Progenitor cell of endocrine pancreas (in vitro differentiated cells): ENCODE measurements at places on chromosomes 16 and 17. TPM values are rescaled to one million over a fixed set of nuclear protein-coding genes. Genes with fewer than 3 reads are reported as not detected.
A peak's percentile ranks its signal among the peaks of the same experiment; 100 is the strongest.

GRCh38 chr16:1310832-1311200 is 1.4 kb downstream of the UBE2I start:
- H3K36me3 ChIP-seq, result peaks cover 3% of the 10 kb centered on the region
- H3K4me3 ChIP-seq, result peak overlapping the region; percentile 100
- H3K27me3 ChIP-seq, result no peaks in the 10 kb centered on the region
- H3K27ac ChIP-seq, result peak overlapping the region; percentile 99
- DNase-seq, result no peak
- H3K4me1 ChIP-seq, result peaks cover 19% of the 10 kb centered on the region

- H3K4me1 ChIP-seq, result peaks cover 10% of the 10 kb centered on the region
- peaks cover 3% of the 10 kb centered on the region for H3K27me3 ChIP-seq
- peak within 1 kb of the TSS; percentile 95 for H3K4me3 ChIP-seq
These were observed at the start of gene PDK2 for GRCh38 chr17:50094753-50095619. PDK2 (plus strand) TSS chr17:50095351; CDS start chr17:50095436, 85 bp downstream.

DNA sequence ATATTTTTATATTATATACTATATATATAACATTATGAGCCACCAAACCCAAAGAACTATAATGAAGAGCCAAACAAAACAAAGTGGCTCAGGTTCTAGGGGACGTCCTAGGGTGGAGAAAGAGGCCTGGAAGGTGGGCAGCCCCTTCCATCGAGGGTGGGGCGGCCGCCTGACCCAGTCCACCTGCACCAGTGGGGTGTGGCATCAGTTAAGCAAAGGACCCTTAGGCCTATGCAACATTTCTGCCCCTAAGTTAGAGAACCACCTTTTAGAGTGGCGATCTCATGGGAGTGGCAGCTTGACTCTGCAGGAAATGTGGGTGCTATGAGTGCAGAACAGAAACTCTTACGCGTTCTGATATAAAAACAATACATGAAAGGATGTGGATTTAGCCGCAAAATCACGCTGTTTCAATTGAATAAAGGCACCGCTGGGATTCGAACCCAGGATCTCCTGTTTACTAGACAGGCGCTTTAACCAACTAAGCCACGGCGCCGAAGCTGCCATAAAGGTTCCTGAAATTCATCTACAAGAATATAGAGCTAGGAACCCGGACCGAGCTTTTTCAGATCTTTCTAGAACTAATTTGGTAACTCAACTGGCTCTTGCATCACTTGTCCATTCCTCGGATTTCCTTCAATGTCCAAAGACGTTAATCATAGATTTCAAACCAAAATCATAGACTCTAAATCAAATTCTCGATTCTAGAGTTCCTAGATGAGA is 15.6 kb upstream of the AURKB start:
- peak overlapping the region; percentile 90 for H3K27ac ChIP-seq
- no peaks in the 10 kb centered on the region for H3K27me3 ChIP-seq
- peak overlapping the region; percentile 71 for H3K4me3 ChIP-seq
- H3K4me1 ChIP-seq, result peaks cover 11% of the 10 kb centered on the region
- H3K36me3 ChIP-seq, result peaks cover 19% of the 10 kb centered on the region

- H3K4me1 ChIP-seq, result peaks cover 2% of the 10 kb centered on the region
- H3K27ac ChIP-seq, result no peak overlapping the region
- no peaks in the 10 kb centered on the region for H3K27me3 ChIP-seq
- no peak overlapping the region for H3K4me3 ChIP-seq
These were observed 20.7 kb downstream of the BANP start for GRCh38 chr16:87971933-87972332.

DNA sequence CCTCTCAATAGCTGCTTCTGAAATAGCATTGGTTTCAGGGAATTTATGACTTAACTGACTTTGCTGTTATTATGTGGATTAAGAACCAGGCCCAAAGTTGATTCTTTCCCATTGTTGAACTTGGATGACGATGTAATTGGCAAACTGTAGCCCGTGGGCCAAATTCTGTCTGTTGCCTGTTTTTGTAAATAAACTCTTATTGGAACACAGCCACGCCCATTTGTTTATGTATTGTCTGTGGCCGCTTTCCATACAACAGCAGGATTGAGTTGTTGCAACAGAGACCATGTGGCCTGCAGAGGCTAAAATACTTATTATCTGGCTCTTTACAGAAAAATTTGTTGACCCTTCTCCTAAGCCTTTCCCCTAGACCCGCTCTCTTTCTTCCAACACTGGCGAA is 31.6 kb downstream of the NTN1 start:
- no peak overlapping the region for H3K27ac ChIP-seq
- peaks cover 13% of the 10 kb centered on the region for H3K4me1 ChIP-seq
- no peak overlapping the region for H3K4me3 ChIP-seq
- no peaks in the 10 kb centered on the region for H3K36me3 ChIP-seq
- no peak for DNase-seq

GRCh38 chr16:68331879-68332410 is 21.1 kb downstream of the PRMT7 start:
- DNase-seq, result no peak
- H3K4me1 ChIP-seq, result peaks cover 16% of the 10 kb centered on the region
- peaks cover 13% of the 10 kb centered on the region for H3K36me3 ChIP-seq
- no peak overlapping the region for H3K4me3 ChIP-seq

DNA sequence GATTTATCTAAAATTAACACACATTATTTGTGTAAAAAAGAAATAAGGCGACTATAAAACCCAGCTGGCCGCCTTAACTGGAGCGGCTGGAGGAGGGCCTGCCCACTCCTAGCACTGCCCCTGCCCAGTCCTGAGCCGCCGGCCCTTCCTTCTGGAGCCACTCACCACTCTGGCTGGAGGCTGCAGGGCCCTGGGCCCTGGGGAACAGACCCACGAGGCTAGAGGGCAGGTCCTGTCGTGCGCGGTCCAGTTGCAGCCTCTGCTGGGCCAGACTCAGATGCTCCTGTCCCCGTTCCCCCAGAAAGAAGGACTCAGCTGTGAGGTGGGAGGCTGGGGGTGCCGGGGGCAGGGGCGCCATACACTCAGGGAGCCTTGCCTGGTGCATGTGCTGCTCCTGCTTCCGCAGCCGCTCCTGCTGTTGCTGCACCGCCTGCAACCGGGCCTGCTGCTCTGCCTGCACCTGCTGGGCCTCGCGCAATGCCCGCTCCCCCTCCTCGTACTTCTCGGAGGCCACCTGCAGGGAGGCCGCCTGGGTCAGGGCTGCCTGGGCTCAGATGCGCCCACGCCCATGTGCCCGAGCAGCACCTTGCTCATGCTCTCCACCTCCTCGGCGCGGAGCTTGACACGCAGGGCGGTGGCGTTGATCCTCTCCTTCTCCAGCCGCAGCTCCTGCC is 9.0 kb upstream of the MRPL38 start:
- no peak for DNase-seq
- no peak overlapping the region for H3K4me3 ChIP-seq
- H3K27ac ChIP-seq, result no peak overlapping the region
- no peaks in the 10 kb centered on the region for H3K27me3 ChIP-seq
- H3K4me1 ChIP-seq, result no peaks in the 10 kb centered on the region

DNA sequence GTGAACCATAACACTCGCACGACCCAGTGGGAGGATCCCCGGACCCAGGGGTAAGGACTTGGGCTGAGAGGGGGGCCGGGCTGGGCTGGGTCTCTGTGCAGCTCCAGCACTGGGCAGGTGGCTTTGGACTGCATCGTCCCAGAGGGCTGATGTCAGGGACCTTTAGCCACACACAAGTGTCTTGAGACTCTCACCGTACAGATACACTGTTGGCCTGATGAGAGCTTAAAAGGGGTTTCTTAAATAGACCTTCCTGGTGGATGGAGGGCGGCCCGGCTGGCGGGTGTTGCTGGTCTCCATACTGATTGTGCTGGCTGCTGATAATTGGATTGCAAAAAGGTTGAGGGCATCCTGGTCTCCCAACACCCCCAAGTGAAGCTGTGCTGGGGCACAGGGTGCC is 21.7 kb upstream of the CLEC18A start:
- peaks cover 14% of the 10 kb centered on the region for H3K4me1 ChIP-seq
- H3K4me3 ChIP-seq, result no peak overlapping the region
- H3K27ac ChIP-seq, result no peak overlapping the region
- H3K36me3 ChIP-seq, result peaks cover 12% of the 10 kb centered on the region

DNA sequence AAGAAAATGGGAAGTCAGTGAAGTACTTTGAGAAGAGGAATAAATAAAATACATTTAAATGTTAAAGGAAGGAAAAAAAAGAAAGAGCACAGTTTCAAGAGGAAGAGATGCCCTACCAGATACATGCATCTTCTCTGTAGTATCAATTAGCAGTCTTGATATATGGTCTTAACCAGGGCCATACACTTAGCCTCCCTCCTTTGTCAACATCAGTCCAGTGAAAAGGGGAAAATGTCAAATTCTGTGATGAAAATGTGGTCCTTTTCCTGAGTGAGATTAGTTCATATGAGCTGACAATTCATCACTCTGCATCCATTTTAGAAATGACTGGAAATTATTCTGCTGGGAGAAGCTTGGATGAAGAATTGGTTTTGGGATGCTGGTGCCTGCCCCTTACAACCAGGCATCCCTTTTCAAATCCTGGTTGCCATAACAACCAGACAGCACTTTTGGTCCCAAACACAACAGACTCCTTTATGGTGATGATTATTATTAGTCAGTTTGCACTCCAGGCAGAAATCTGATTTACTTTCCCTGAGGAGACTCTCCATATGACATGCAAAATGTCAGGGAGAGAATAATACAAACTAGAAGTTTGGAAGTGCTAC is 933.6 kb upstream of the CDH8 start:
- no peak for DNase-seq
- no peak overlapping the region for H3K27ac ChIP-seq
- H3K36me3 ChIP-seq, result no peaks in the 10 kb centered on the region
- no peak overlapping the region for H3K4me3 ChIP-seq

- H3K27me3 ChIP-seq, result peaks cover 21% of the 10 kb centered on the region
- H3K27ac ChIP-seq, result no peak overlapping the region
- H3K36me3 ChIP-seq, result no peaks in the 10 kb centered on the region
- H3K4me3 ChIP-seq, result no peak overlapping the region
- H3K4me1 ChIP-seq, result no peaks in the 10 kb centered on the region
- DNase-seq, result no peak
These were observed 79.1 kb upstream of the SEC14L1 start for GRCh38 chr17:77061669-77062068.

DNA sequence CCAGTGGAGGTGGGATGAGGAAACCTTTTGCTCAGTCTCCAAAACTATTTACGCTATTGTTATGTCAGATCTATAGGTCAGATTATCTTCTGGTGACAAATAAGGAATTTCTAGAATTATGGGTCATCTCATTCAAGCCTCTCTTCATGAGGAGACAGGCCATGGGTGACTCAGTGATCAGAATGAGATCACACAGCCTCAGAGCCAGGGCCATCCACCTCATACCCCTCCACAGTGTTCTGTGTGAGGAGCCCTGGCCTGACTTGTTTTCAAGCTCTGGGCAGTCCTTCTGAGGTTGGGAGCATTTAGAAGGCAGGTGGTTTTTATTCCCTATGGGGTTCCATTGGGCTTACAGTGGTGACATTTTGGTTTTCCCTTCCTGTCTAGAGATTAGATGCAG is 26.5 kb downstream of the YPEL2 start:
- H3K4me3 ChIP-seq, result no peak overlapping the region
- H3K27ac ChIP-seq, result peak overlapping the region; percentile 59
- no peaks in the 10 kb centered on the region for H3K27me3 ChIP-seq
- H3K36me3 ChIP-seq, result peaks cover 34% of the 10 kb centered on the region

- no peak overlapping the region for H3K4me3 ChIP-seq
- H3K4me1 ChIP-seq, result no peaks in the 10 kb centered on the region
- no peak for DNase-seq
- peaks cover 9% of the 10 kb centered on the region for H3K36me3 ChIP-seq
- H3K27ac ChIP-seq, result no peak overlapping the region
- H3K27me3 ChIP-seq, result no peaks in the 10 kb centered on the region
These were observed 99.7 kb downstream of the VPS53 start for GRCh38 chr17:614653-615546.

DNA sequence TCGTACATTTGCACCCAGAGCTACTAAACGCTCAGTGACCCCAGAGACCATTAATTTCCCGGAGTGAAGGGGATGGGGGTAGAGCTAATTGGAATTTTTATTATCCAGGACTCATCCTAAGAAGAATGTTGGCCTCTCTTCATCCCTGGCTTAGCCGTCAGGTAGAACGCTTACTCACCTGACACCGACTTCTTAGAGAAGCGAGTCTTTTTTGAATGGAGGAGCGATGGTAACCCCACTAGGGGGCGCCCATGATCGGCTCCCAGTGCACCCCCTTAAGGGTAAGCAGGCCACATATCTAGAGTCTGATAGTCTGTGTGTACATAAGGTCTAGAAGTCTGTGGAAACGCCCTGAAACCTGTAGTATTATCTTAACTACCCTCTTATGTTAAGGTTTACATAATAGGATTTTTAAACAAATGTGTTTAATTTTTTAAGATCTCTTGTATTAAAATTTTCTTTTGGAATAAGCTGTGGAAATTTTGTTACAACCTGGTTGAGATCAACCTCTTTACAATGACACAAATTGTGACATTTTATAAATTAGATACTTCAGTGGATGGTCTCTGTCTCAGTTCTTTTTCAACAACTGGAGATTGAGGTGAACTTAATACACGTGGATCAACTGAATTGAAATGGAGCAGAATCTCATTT is 229.8 kb downstream of the CPPED1 start:
- DNase-seq, result peak; percentile 49
- H3K27me3 ChIP-seq, result no peaks in the 10 kb centered on the region
- H3K4me3 ChIP-seq, result no peak overlapping the region
- H3K4me1 ChIP-seq, result no peaks in the 10 kb centered on the region
- H3K36me3 ChIP-seq, result no peaks in the 10 kb centered on the region

- H3K27me3 ChIP-seq, result peaks cover 83% of the 10 kb centered on the region
- no peak overlapping the region for H3K27ac ChIP-seq
- H3K4me3 ChIP-seq, result no peak overlapping the region
- H3K36me3 ChIP-seq, result no peaks in the 10 kb centered on the region
- no peaks in the 10 kb centered on the region for H3K4me1 ChIP-seq
These were observed 31.7 kb downstream of the OSBPL7 start for GRCh38 chr17:47789611-47790561.

GRCh38 chr17:948284-948852 is 31.2 kb downstream of the NXN start:
- no peak for DNase-seq
- H3K27me3 ChIP-seq, result no peaks in the 10 kb centered on the region
- peaks cover 7% of the 10 kb centered on the region for H3K36me3 ChIP-seq
- H3K4me3 ChIP-seq, result no peak overlapping the region
- H3K27ac ChIP-seq, result peak overlapping the region; percentile 73

GRCh38 chr16:84053237-84053636 is 10.6 kb upstream of the SLC38A8 start:
- no peak overlapping the region for H3K4me3 ChIP-seq
- no peak for DNase-seq
- H3K27me3 ChIP-seq, result no peaks in the 10 kb centered on the region
- H3K4me1 ChIP-seq, result peaks cover 3% of the 10 kb centered on the region

- H3K4me3 ChIP-seq, result no peak overlapping the region
- no peaks in the 10 kb centered on the region for H3K27me3 ChIP-seq
- no peak overlapping the region for H3K27ac ChIP-seq
- H3K36me3 ChIP-seq, result no peaks in the 10 kb centered on the region
- no peaks in the 10 kb centered on the region for H3K4me1 ChIP-seq
These were observed 434.5 kb downstream of the SHISA9 start for GRCh38 chr16:13335879-13336278.

- peak overlapping the region; percentile 73 for H3K4me3 ChIP-seq
- peaks cover 3% of the 10 kb centered on the region for H3K4me1 ChIP-seq
- no peak overlapping the region for H3K27ac ChIP-seq
These were observed 137.2 kb upstream of the RPH3AL start for GRCh38 chr17:489758-490329.

GRCh38 chr16:15811481-15812400 is 45.1 kb downstream of the MYH11 start:
- DNase-seq, result no peak
- H3K36me3 ChIP-seq, result no peaks in the 10 kb centered on the region
- H3K4me1 ChIP-seq, result no peaks in the 10 kb centered on the region

The CD300E gene
- not detected in 2 replicates for total RNA-seq

The P2RX5 gene
- 0.89 and 0.95 TPM in 2 replicates for total RNA-seq

The AANAT gene
- 0.40 TPM in 1 of 2 replicates, not detected in the other for total RNA-seq

The NOD2 gene
- total RNA-seq, result not detected in 2 replicates

The KCNH6 gene
- total RNA-seq, result 12.0 and 13.2 TPM in 2 replicates

The USP10 gene
- 124 and 139 TPM in 2 replicates for total RNA-seq

The CRYM gene
- 9.3 and 10.5 TPM in 2 replicates for total RNA-seq

The CARHSP1 gene
- 117 and 122 TPM in 2 replicates for total RNA-seq

The CLEC3A gene
- total RNA-seq, result not detected in 2 replicates

The PIMREG gene
- 13.8 and 15.4 TPM in 2 replicates for total RNA-seq
